Spinal cord (tissue), 10 donors: ENCODE measurements at places on chromosomes 7 and 10. TPM values are rescaled to one million over a fixed set of nuclear protein-coding genes. Genes with fewer than 3 reads are reported as not detected.

- DNase-seq = no peak
- H3K27ac ChIP-seq = no peak overlapping the region
- H3K4me1 ChIP-seq = no peaks in the 10 kb centered on the region
- no peaks in the 10 kb centered on the region for H3K36me3 ChIP-seq
- H3K4me3 ChIP-seq = no peak overlapping the region
Measured at GRCh38 chr10:58701405-58702135, 188.9 kb downstream of the BICC1 start.

NPFFR1 gene
- 1.8 TPM for total RNA-seq

GRCh38 chr7:140519007-140519399 is 39.7 kb upstream of the MKRN1 start:
- no peaks in the 10 kb centered on the region for H3K27me3 ChIP-seq
- peaks cover 18% of the 10 kb centered on the region for H3K4me1 ChIP-seq
- H3K4me3 ChIP-seq = no peak overlapping the region
- DNase-seq = no peak
- H3K36me3 ChIP-seq = peaks cover 72% of the 10 kb centered on the region

DNA sequence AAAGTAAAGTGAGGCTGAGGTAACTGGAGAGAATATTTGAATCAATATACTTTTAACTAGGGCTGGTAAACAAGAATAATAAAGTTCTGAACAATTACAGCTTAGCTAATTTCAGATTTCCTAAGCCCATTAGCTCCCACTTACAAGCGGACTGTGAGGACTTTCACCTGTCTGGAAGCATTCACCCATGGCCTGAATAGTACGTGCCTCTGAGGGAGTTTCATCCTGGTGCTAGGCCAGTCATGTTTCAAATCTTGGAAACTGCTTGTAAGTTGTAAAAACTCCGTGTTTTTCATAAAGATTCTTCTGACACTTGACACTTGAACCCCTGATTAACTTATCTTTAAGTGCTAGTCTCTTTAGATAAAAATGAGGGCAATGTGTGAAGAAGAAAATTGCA is 975.2 kb upstream of the GHITM start:
- no peak for DNase-seq
- no peak overlapping the region for H3K4me3 ChIP-seq
- no peaks in the 10 kb centered on the region for H3K36me3 ChIP-seq
- H3K27me3 ChIP-seq = no peaks in the 10 kb centered on the region
- no peaks in the 10 kb centered on the region for H3K4me1 ChIP-seq

- no peak for DNase-seq
- H3K4me1 ChIP-seq = peaks cover 13% of the 10 kb centered on the region
- no peak overlapping the region for H3K27ac ChIP-seq
- peaks cover 5% of the 10 kb centered on the region for H3K36me3 ChIP-seq
- H3K4me3 ChIP-seq = no peak overlapping the region
Measured at GRCh38 chr7:64946772-64947171, 43.7 kb downstream of the ZNF273 start.

DNA sequence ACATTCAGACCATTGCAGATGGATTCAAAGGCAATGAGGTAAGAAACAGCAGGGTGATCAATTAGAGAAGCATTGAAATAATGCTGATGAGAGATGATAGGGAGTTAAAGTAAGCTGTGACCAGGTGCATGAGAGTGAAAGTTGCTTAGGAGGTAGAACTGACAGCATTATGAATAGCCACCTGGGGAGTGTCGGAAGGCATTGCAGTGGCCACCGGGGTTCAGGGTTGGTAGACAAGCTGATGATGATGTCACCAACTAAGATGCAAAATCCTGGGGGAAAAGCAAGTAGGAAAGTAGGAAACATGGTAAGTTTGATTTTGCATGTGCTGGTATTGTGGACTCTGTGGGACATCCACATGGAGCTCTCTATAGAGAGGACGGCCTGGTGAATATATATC is 211.9 kb upstream of the ETV1 start:
- DNase-seq = no peak

DNA sequence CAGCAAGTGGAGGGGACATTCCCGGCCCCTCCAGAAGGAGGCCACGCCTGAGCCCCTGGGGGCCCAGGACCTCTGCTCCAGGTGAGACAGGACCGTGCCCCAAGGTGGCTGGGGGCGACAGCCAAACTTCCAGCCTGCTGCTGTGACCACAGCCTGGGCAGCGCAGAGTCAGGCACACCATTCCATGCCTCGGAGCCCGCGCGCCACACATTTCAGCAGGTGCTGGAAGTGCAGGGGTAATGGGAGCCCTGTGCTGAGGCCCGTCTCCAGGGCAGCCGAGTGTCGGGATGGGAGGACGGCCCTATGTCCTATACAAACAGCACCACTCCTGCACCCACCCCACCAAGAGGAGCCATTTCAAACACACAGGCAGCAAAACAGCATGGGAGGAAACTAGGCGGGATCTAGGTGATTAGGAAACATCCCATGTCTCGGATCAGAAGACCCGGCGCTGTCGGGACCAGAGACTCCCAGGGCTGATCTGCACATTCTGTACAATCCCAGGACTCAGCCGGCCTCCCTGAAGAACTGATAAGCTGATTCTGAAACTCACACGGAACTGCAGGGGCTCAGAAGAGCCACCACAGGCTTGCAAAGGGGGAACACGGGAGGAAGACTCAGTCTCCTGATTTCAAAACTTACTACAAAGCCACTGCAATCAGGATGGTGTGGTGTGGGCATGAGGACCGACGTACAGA is 272.3 kb downstream of the ELFN1 start:
- H3K36me3 ChIP-seq = peaks cover 60% of the 10 kb centered on the region
- no peak for DNase-seq
- H3K27me3 ChIP-seq = no peaks in the 10 kb centered on the region
- peaks cover 43% of the 10 kb centered on the region for H3K4me1 ChIP-seq
- H3K27ac ChIP-seq = no peak overlapping the region

GRCh38 chr10:13959443-13960359 is 371.0 kb downstream of the FRMD4A start:
- H3K27me3 ChIP-seq = no peaks in the 10 kb centered on the region
- H3K4me3 ChIP-seq = no peak overlapping the region
- peaks cover 9% of the 10 kb centered on the region for H3K4me1 ChIP-seq
- no peak overlapping the region for H3K27ac ChIP-seq

- DNase-seq = no peak
- H3K4me1 ChIP-seq = no peaks in the 10 kb centered on the region
- H3K36me3 ChIP-seq = no peaks in the 10 kb centered on the region
- no peak overlapping the region for H3K27ac ChIP-seq
- H3K27me3 ChIP-seq = no peaks in the 10 kb centered on the region
Measured at GRCh38 chr7:9709216-9709615, 1264.5 kb upstream of the PHF14 start.

TYSND1 gene
- total RNA-seq = 6.8 TPM

PTPN20 gene
- 7.4 TPM for total RNA-seq

- no peak overlapping the region for H3K4me3 ChIP-seq
- H3K4me1 ChIP-seq = no peaks in the 10 kb centered on the region
- no peaks in the 10 kb centered on the region for H3K36me3 ChIP-seq
- H3K27ac ChIP-seq = no peak overlapping the region
- H3K27me3 ChIP-seq = no peaks in the 10 kb centered on the region
Measured at GRCh38 chr10:33938001-33938400, 603.5 kb upstream of the NRP1 start.

DNA sequence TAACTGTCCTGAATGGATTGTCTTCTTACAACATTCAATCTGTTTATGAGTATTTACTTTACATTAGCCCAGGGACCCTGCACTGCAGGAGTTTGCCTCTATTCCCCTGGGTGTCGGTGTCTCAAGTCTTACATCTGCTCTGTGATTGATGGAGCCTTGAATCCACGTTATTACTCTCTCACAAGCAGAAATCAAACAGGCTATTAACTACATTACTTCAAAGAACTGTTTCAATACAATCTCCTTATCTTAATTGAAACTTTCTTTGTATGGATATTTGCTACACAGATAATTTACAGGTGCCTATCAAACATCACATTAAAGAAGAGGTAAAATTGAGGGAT is 3.1 kb upstream of the ARID5B start:
- H3K4me3 ChIP-seq = no peak overlapping the region
- H3K27ac ChIP-seq = no peak overlapping the region
- DNase-seq = peak; percentile 55
- H3K36me3 ChIP-seq = no peaks in the 10 kb centered on the region
- peaks cover 9% of the 10 kb centered on the region for H3K4me1 ChIP-seq

- peaks cover 39% of the 10 kb centered on the region for H3K36me3 ChIP-seq
- no peaks in the 10 kb centered on the region for H3K27me3 ChIP-seq
Measured at GRCh38 chr7:155765458-155765857, 46.8 kb downstream of the SHH start.

DNA sequence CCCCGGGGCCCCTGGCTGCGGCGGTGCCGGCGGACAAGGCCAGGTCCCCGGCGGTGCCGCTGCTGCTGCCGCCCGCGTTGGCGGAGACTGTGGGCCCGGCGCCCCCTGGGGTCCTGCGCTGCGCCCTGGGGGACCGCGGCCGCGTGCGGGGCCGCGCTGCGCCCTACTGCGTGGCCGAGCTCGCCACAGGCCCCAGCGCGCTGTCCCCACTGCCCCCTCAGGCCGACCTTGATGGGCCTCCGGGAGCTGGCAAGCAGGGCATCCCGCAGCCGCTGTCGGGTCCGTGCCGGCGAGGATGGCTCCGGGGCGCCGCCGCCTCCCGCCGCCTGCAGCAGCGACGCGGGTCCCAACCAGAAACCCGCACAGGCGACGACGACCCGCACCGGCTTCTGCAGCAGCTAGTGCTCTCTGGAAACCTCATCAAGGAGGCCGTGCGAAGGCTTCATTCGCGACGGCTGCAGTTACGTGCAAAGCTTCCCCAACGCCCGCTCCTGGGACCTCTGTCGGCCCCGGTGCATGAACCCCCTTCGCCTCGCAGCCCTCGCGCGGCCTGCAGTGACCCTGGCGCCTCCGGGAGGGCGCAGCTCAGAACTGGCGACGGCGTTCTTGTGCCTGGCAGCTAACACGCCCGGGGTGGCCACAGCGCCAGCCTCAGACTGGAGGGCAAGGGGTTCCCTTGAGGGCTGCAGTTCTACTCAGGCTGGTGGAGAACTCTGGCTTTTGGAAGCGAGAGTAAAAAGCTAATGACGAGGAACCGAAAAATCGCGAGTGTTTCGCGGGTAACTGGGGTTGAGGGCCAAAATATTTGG is 804 bp downstream of the FRAT1 start:
- H3K27ac ChIP-seq = peak overlapping the region; percentile 33
- no peaks in the 10 kb centered on the region for H3K36me3 ChIP-seq
- H3K4me1 ChIP-seq = peaks cover 29% of the 10 kb centered on the region
- no peak for DNase-seq
- H3K4me3 ChIP-seq = peak overlapping the region; percentile 49

GBX1 gene
- total RNA-seq = 1.3 TPM

SKIDA1 gene
- total RNA-seq = 6.1 TPM

- no peak for DNase-seq
- H3K4me1 ChIP-seq = peaks cover 3% of the 10 kb centered on the region
- peak overlapping the region; percentile 95 for H3K27ac ChIP-seq
- peak overlapping the region; percentile 76 for H3K4me3 ChIP-seq
- H3K27me3 ChIP-seq = no peaks in the 10 kb centered on the region
Measured at GRCh38 chr7:27739301-27739908, 557 bp upstream of the TAX1BP1 start.

HABP2 gene
- total RNA-seq = 0.50 TPM

GRCh38 chr10:71248210-71248609 is 35.8 kb downstream of the UNC5B start:
- H3K27me3 ChIP-seq = no peaks in the 10 kb centered on the region
- no peaks in the 10 kb centered on the region for H3K36me3 ChIP-seq
- H3K4me1 ChIP-seq = peaks cover 67% of the 10 kb centered on the region
- no peak overlapping the region for H3K27ac ChIP-seq
- H3K4me3 ChIP-seq = no peak overlapping the region
- DNase-seq = no peak

CYP2E1 gene
- 5.0 TPM for total RNA-seq

- no peak overlapping the region for H3K4me3 ChIP-seq
- no peaks in the 10 kb centered on the region for H3K27me3 ChIP-seq
- H3K27ac ChIP-seq = no peak overlapping the region
- peaks cover 2% of the 10 kb centered on the region for H3K4me1 ChIP-seq
- H3K36me3 ChIP-seq = no peaks in the 10 kb centered on the region
- no peak for DNase-seq
Measured at GRCh38 chr7:117041822-117042221, 88.5 kb downstream of the ST7 start.

- H3K27me3 ChIP-seq = peaks cover 3% of the 10 kb centered on the region
- H3K36me3 ChIP-seq = no peaks in the 10 kb centered on the region
Measured at GRCh38 chr10:104350127-104350635, 3.5 kb upstream of the CFAP58 start.
